ENCODE measurements at places on chromosomes 3 and 15. TPM values are rescaled to one million over a fixed set of nuclear protein-coding genes. Genes with fewer than 3 reads are reported as not detected.
A peak's percentile ranks its signal among the peaks of the same experiment; 100 is the strongest.

DNA sequence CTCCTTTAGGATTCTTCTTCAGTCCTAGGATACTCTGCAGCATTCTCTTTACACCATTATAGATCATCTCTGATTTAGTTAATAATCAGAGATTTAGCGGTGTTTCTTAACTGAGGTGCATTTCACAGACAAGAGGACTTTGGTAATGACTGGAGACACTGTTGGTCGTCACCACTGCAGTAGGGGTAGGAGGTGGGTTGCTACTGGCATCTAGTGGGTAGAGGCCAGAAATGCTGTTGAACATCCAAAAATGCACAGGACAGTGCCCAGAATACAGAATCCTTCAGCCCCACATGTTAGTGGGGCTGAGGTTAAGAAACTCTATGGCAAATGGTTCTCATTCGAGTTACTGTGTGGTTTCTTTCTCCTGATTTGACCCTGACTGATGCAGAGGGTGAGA, 80.4 kb upstream of the LMCD1 start:
- H3K4me3 ChIP-seq, result no peak overlapping the region
- peaks cover 3% of the 10 kb centered on the region for H3K4me1 ChIP-seq
- no peaks in the 10 kb centered on the region for H3K36me3 ChIP-seq
- DNase-seq, result no peak

GRCh38 chr3:123334056-123334455, 114.8 kb downstream of the ADCY5 start:
- H3K4me1 ChIP-seq, result no peaks in the 10 kb centered on the region
- H3K27ac ChIP-seq, result no peak overlapping the region
- no peaks in the 10 kb centered on the region for H3K27me3 ChIP-seq
- H3K36me3 ChIP-seq, result no peaks in the 10 kb centered on the region
- DNase-seq, result no peak

DNA sequence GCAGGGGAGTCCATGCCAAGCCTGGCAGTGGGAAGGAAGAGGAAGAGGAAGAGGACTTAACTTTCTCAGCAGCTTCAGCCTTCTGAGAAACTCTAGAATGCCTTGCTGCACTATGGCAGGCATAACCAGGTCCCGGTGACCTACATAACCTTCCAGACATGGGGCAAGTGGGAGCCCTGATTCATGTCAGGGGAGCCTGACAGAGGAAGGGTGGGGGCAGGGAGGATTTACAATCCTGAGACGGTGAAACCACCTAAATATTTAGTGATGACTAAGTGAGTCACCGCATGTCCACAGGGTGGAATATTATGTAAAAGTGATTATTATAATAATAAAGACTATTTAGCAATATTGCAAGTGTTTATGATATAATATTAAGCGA, 46.7 kb downstream of the AMOTL2 start:
- H3K27ac ChIP-seq, result no peak overlapping the region
- no peaks in the 10 kb centered on the region for H3K36me3 ChIP-seq
- H3K27me3 ChIP-seq, result no peaks in the 10 kb centered on the region
- peaks cover 22% of the 10 kb centered on the region for H3K4me1 ChIP-seq
- no peak for DNase-seq

DNA sequence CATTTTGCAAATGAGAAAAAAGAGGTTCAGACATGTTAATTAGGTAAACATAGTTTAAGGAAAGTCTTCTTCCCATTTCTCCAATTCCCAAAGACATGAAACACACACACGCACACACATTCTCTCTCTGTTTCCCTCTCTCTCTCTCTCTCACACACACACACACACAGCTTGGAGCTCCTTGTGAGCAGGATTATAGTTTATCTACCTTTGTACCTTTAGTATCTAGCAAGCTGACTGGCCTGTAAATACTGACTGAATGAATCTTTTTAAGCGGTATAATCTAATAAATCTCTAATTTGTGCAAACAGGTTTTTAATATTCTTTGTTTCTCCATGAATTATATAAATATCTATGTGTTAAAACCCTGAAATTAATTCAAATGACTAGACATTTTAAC, 73.3 kb downstream of the UACA start:
- no peak for DNase-seq
- H3K4me1 ChIP-seq, result peaks cover 41% of the 10 kb centered on the region
- no peak overlapping the region for H3K27ac ChIP-seq
- H3K36me3 ChIP-seq, result peaks cover 14% of the 10 kb centered on the region
- H3K4me3 ChIP-seq, result no peak overlapping the region

DNA sequence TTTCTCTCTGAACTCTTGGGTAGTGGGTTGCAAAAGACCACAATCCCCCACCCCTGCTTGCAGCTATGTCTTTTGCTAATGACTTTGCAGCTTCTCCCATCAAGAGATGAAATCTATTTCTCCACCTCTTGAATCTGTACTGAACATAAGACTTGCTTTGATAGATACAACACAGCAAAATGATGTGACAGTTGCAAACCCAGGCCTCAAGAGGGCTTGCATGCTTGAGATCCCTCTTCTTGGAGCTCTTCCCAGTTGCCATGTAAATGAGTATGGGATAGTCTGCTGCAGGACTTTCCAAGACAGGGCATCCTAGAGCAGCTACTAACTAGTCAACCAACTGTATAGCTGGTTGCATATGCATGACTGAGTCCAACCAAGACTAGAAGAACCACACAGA, 783.6 kb downstream of the PDCD6IP start:
- no peak for DNase-seq
- no peaks in the 10 kb centered on the region for H3K27me3 ChIP-seq
- no peaks in the 10 kb centered on the region for H3K36me3 ChIP-seq
- no peak overlapping the region for H3K4me3 ChIP-seq
- H3K4me1 ChIP-seq, result no peaks in the 10 kb centered on the region

DNA sequence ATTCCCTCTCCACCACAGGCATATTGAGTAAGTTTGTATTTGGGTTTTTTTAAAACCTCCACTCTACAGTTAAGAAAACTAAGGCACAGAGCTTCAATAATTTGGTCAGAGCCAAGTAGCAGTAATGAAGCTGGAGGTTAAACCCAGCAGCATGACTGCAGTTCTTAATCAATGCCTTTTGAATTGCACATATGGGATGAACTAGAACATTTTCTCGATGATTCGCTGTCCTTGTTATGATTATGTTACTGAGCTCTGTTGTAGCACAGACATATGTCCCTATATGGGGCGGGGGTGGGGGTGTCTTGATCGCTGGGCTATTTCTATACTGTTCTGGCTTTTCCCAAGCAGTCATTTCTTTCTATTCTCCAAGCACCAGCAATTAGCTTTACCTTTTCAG, 1.6 kb upstream of the CCR5 start:
- DNase-seq, result no peak
- no peaks in the 10 kb centered on the region for H3K4me1 ChIP-seq
- no peak overlapping the region for H3K27ac ChIP-seq
- H3K4me3 ChIP-seq, result no peak overlapping the region
- H3K36me3 ChIP-seq, result no peaks in the 10 kb centered on the region

- H3K36me3 ChIP-seq, result no peaks in the 10 kb centered on the region
- DNase-seq, result no peak
- no peak overlapping the region for H3K4me3 ChIP-seq
Measured at GRCh38 chr3:12392101-12392878, 92.0 kb upstream of the TSEN2 start.

DNA sequence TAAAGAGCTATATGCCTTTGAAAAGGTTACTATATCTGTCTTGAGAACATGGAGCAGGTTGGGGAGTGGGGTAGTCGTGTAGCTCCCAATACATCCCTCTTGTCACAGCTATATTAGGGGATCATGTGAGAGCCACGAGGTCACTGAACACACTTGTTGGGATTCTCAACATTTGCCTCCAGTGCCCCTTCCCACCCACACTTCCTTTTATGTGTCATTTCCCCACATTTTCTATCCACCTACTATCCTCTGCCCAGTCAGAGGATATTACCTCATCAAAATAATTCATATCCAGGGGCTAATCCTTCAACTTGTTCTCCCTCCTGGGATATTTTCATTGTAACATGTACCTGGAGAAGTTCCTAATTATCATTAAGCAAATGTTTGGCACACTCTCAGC, 85.0 kb downstream of the CYP19A1 start:
- no peak for DNase-seq
- H3K4me1 ChIP-seq, result no peaks in the 10 kb centered on the region
- no peaks in the 10 kb centered on the region for H3K36me3 ChIP-seq
- H3K27ac ChIP-seq, result no peak overlapping the region
- H3K4me3 ChIP-seq, result no peak overlapping the region

- no peak overlapping the region for H3K4me3 ChIP-seq
- no peak overlapping the region for H3K27ac ChIP-seq
- peaks cover 11% of the 10 kb centered on the region for H3K4me1 ChIP-seq
Measured at GRCh38 chr3:9233814-9234600, 15.4 kb downstream of the SRGAP3 start.

GRCh38 chr3:80526153-80526552, 758.4 kb upstream of the ROBO1 start:
- H3K4me1 ChIP-seq, result no peaks in the 10 kb centered on the region
- no peak overlapping the region for H3K27ac ChIP-seq
- DNase-seq, result no peak

- DNase-seq, result no peak
- no peak overlapping the region for H3K27ac ChIP-seq
- H3K36me3 ChIP-seq, result no peaks in the 10 kb centered on the region
Measured at GRCh38 chr3:122012821-122013220, 9.2 kb downstream of the ILDR1 start.

DNA sequence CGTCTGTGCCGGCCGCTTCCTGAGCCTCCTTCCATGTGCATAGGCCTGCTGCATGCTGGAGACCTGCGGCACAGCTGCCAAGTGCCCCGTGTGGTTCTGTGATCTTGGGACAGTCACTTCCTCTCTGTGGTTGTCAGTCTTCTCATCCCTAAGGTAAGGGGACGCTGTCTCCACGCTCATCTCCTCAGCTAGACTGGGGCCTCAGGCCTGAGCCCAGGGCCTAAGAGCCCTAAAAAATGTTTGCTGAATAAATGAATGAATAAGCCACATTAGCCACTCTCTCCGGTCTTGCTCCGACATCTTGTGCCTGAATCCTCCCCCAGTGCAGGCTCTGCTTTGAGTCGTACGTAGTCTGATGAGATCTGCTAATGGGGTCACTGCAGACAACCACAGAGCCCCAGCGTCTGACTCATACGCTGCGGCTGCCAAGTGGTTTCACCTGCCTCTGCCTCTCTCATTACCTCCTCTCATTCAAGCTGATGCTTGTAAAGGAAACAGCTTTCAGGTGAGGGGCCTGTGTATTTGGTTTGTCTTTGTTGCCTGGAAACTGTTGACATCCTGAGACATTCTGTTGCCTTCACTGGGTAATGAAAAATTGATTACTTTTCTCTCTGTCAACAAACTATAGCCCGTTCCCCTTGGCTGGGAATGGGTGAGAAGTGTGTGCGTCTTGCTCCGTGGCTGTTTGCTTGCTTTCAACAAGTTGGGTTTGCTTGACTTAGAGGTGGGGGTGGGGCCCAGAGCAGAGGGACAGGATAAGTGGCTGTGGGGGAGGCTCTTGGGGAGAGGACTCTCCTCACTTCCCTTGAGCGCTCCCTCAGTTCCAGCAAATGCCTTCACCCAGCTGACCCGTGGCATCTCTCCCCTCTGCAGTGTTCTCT, 15.9 kb downstream of the RPLP1 start:
- no peaks in the 10 kb centered on the region for H3K36me3 ChIP-seq
- H3K27ac ChIP-seq, result no peak overlapping the region
- DNase-seq, result peak; percentile 49

GRCh38 chr15:72365844-72366243, 10.0 kb downstream of the HEXA start:
- no peaks in the 10 kb centered on the region for H3K27me3 ChIP-seq
- H3K4me3 ChIP-seq, result no peak overlapping the region
- H3K36me3 ChIP-seq, result peaks cover 6% of the 10 kb centered on the region
- peaks cover 17% of the 10 kb centered on the region for H3K4me1 ChIP-seq

GRCh38 chr3:114874522-114874971, 272.5 kb downstream of the ZBTB20 start:
- no peaks in the 10 kb centered on the region for H3K27me3 ChIP-seq
- H3K4me3 ChIP-seq, result no peak overlapping the region
- H3K4me1 ChIP-seq, result peaks cover 58% of the 10 kb centered on the region
- H3K36me3 ChIP-seq, result no peaks in the 10 kb centered on the region
- no peak for DNase-seq
- peak overlapping the region; percentile 17 for H3K27ac ChIP-seq

GRCh38 chr3:58691997-58692396, 25.4 kb upstream of the FAM3D start:
- H3K4me1 ChIP-seq, result no peaks in the 10 kb centered on the region
- no peak overlapping the region for H3K27ac ChIP-seq
- DNase-seq, result no peak
- no peaks in the 10 kb centered on the region for H3K27me3 ChIP-seq
- H3K36me3 ChIP-seq, result no peaks in the 10 kb centered on the region
- H3K4me3 ChIP-seq, result no peak overlapping the region

- no peak overlapping the region for H3K27ac ChIP-seq
- no peak overlapping the region for H3K4me3 ChIP-seq
- H3K36me3 ChIP-seq, result no peaks in the 10 kb centered on the region
- no peaks in the 10 kb centered on the region for H3K27me3 ChIP-seq
Measured at GRCh38 chr3:189799366-189799765, 168.2 kb downstream of the TP63 start.

DNA sequence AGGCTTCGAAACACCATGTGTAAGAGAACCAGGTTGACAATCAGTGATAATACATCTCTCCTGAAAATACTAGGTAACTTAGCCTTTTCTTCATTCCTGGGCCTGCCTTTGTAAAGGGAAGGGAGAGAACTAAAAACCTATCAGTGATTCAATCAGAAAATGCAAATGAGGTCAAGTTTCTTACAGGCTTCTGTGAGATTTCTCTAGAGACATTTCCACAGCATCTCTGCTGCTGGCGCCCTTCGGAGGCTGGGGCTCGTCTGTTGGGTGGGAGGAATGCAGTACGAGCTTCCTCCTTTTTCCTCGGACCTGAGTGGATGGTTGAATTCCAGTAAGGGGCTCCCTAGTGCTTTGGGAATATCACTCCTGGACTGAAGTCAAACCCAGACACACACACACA, 340.4 kb upstream of the ICE2 start:
- H3K4me3 ChIP-seq, result no peak overlapping the region
- no peak for DNase-seq
- no peaks in the 10 kb centered on the region for H3K36me3 ChIP-seq
- no peaks in the 10 kb centered on the region for H3K27me3 ChIP-seq
- no peak overlapping the region for H3K27ac ChIP-seq

DNA sequence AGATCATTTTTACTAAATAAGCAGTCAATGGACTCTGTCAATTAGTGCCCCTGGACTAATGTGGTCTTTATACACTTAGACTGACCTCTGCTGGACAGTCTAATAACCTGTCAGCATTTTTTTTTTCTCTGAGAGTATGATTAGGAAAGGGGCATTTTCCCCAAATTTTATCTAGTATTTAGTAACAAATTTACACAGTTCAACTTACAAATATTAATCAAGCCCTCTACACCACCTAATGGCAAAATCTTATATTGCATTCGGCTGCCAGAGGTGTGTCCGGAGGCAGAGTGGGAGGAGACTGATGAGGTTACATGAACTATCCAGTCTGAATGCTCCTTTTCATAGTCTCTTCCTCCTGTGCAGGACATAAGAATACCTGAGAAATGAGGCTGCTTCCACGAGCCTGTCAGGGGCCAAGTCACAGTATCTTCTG, 36.0 kb upstream of the COLQ start:
- H3K4me3 ChIP-seq, result no peak overlapping the region
- no peak overlapping the region for H3K27ac ChIP-seq
- no peaks in the 10 kb centered on the region for H3K27me3 ChIP-seq
- peaks cover 18% of the 10 kb centered on the region for H3K36me3 ChIP-seq
- no peak for DNase-seq

The CCK gene
- total RNA-seq, result not detected

The SUSD5 gene
- 1.4 TPM for total RNA-seq

The KIF15 gene
- 0.29 TPM for total RNA-seq

The BFSP2 gene
- total RNA-seq, result not detected

The PROS1 gene
- total RNA-seq, result 8.3 TPM

The SRGAP3 gene
- total RNA-seq, result 1.5 TPM

The SPINT1 gene
- not detected for total RNA-seq
